ENCODE measurements at places on chromosomes 4 and X.

DNA sequence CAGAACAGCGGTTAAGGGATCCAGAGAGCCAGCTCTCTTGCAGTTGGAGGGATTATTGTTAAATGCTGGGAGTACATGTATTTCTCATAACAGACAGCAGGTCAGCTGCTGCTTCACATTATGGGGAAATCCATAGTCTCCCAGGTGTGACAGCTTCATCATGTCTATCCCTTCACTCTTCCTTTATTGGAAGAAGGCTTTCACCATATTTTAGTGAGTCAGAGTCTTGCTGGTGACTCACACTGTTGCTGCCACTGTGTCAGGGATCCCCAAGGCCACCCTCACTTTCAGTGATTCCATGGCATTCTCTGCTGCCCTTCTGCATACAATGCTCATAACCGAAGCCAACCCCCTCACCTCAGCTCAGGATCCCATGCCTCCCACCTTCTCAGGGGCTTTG, 32.9 kb upstream of the PAGE5 start:
- H3K27me3 ChIP-seq, result no peaks in the 10 kb centered on the region
- H3K36me3 ChIP-seq, result no peaks in the 10 kb centered on the region
- no peak overlapping the region for H3K27ac ChIP-seq
- no peak overlapping the region for H3K4me3 ChIP-seq
- no peaks in the 10 kb centered on the region for H3K4me1 ChIP-seq

DNA sequence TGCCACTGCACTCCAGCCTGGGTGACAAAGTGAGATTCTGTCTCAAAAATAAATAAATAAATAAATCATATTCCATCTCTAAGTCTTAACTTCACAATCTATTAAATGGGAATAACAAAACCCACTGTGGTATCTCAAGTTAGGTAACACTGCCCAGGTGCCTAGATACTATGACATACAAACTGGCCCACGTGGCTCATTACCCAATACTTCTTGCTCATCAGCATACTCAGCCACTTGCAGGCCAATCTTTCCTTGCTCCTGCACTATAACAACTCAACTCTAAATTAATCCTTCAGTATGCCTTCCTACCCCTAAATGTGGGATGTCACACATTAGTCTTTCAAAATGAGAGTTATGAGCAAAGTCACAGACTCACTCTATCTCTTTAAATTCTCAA, 230.1 kb downstream of the OPHN1 start:
- DNase-seq, result no peak
- no peaks in the 10 kb centered on the region for H3K27me3 ChIP-seq
- no peak overlapping the region for H3K4me3 ChIP-seq
- H3K27ac ChIP-seq, result no peak overlapping the region
- H3K4me1 ChIP-seq, result no peaks in the 10 kb centered on the region
- no peaks in the 10 kb centered on the region for H3K36me3 ChIP-seq

DNA sequence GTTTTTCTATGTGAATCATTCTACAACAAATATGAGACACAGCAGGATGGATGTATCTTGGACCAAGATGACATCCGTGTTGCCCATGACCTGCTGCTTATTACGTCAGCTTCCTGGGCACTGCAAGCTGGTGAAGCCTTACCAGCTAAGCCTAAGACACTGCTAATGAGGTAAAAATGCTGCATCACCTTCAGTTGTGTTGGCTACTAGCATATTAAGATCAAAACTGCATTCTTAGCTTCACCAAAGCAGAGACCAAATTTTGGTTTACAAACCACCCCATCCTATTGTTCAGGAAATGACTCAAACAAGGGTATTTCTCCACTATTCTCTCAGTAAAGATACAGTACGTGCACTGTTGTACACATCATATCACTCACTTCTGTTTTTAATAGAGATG, 50.3 kb downstream of the MAML3 start:
- H3K27me3 ChIP-seq, result no peaks in the 10 kb centered on the region
- H3K4me3 ChIP-seq, result no peak overlapping the region
- no peak for DNase-seq
- no peaks in the 10 kb centered on the region for H3K4me1 ChIP-seq
- no peaks in the 10 kb centered on the region for H3K36me3 ChIP-seq
- no peak overlapping the region for H3K27ac ChIP-seq

DNA sequence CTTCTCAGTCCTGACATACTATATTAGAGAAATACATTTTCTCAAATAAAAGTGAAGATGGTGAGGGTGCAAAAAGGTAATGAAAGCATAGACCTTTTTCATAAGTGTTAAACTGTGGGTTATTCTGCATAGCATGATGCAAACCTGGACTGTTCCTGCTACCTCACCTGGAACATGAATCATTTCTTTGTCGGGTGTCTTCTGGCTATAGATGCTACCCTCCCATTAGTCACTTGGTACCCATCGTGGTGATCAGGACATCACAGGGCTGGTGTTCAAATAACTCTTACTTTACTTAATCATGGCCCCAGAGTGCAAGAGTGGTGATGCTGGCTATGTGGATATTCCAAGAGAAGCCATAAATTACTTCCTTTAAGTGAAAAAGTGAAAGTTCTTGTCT, 264.7 kb upstream of the AGA start:
- no peaks in the 10 kb centered on the region for H3K36me3 ChIP-seq
- H3K4me1 ChIP-seq, result no peaks in the 10 kb centered on the region
- no peak for DNase-seq
- H3K27ac ChIP-seq, result no peak overlapping the region

DNA sequence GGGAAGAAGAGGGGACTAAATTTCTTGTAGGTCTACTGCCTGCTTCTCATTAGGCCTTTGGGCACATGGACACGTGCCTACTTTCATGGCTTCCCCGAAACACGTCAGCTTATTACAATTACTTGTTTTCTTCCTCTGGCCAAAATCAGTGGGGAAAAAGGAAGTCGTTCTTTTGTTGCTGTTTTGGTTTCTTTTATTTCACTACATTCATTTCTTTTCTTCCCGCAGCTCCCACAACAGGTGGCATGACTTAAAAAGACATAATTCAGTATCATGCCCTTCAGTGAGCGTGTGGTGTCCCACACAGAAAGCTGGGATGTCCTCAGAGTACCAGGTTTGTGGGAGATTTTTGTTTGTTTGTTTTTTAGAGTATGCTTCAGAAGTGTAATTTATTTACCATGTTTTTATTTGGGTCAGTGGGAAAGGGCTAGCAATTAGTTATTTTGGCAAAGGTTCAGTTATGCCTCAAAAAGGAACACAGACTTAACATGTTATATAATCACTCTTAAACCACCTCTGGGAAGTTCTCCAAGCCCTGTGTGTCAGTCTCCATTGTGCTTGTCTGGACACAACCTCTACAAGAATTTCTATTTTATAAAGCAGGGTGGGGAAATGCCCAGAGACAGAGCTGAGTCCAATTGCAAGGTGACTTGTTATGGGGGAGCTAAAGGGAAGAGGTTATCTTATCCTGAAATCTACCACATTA, 44.2 kb upstream of the SPRY1 start:
- H3K4me3 ChIP-seq, result no peak overlapping the region
- peaks cover 5% of the 10 kb centered on the region for H3K4me1 ChIP-seq
- no peak for DNase-seq
- H3K27ac ChIP-seq, result peak overlapping the region; percentile 50
- no peaks in the 10 kb centered on the region for H3K36me3 ChIP-seq
- no peaks in the 10 kb centered on the region for H3K27me3 ChIP-seq

GRCh38 chr4:123528501-123529277, 132.1 kb downstream of the SPRY1 start:
- H3K27me3 ChIP-seq, result no peaks in the 10 kb centered on the region
- no peak overlapping the region for H3K27ac ChIP-seq
- no peaks in the 10 kb centered on the region for H3K4me1 ChIP-seq
- no peaks in the 10 kb centered on the region for H3K36me3 ChIP-seq
- DNase-seq, result no peak

DNA sequence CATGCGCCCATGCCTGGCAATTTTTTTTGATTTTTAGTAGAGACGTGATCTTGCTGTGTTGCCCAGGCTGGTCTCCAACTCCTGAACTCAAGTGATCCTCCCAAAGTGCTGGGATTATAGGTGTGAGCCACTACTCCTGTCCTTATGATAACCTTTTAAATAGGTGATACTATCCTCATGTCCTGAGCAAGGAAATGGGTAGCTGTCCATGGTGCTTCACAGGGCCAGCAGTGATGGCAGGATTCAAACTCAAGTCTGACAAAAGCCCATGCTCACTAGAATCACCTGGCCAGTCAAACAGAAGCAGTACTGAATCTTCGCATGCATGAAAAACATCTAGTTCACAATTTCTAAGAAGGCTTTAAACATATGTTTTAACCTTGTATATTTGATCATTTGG, 235.1 kb downstream of the NR3C2 start:
- no peaks in the 10 kb centered on the region for H3K27me3 ChIP-seq
- H3K27ac ChIP-seq, result no peak overlapping the region
- no peaks in the 10 kb centered on the region for H3K36me3 ChIP-seq
- no peaks in the 10 kb centered on the region for H3K4me1 ChIP-seq
